ENCODE measurements at places on chromosomes 4 and X.

DNA sequence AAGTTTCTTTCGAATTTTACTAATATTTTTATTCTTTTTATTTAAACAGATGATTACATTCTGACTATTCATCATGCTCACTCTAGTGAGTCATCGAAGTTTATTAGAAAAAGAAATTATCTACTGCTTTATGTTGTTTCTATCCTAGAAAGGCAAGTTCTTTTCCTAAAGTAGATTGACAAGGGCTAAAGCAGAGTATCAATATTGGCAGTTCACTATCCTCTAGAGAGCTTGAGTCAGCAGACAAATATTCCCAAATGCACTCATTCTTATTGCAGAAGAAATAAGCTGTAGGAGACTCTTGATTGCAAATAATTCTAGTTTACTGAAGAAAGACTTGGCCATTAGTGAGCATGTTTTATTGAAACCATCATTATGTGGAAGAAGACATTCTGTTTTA is 911.8 kb downstream of the CENPC start:
- no peak for DNase-seq

- no peak for DNase-seq
These were observed 217.8 kb upstream of the HCCS start for GRCh38 chrX:10893366-10893765.

DNA sequence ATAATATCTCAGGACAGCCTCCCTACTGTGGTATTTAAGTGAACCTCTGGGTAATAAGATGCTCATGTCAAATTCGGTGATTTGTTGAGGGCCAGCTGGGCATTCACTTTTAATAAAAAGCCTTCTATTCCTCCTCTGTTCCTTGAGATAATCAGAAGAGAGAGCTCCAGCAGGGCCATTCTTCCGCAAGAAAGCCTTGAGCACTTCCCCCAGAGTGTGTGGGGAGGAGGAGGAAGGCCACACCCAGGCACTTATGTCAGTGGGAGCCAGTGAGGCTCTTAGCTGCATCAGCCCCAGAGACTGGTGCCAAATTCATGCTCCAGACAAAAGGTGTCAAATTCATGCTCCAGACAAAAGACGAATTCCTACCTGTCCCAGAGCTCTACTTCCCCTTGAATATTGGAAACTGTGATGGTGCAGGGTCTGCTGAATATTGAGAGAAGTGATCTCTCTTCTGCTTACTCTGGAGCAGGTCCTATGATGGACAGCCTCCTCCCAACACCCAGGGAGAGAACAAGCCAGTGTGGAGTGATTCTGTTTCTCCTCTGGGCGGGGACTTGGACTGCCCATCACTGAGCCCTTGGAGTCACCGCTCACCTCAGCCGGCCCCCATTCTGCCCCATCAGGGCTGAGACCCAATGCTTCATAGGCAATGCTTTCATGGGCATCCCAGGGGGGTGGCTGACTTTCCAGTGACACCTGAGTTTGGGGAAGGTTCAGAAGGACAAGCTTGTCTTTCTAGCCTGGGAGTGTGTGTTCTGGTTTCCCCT is 68.1 kb downstream of the FHDC1 start:
- no peak for DNase-seq

- no peak for DNase-seq
These were observed 57.3 kb downstream of the SLC7A11 start for GRCh38 chr4:138184886-138185285.

- no peak for DNase-seq
These were observed 206.8 kb downstream of the PDGFC start for GRCh38 chr4:156764846-156765245.

GRCh38 chrX:9668537-9668936 is 97.1 kb downstream of the GPR143 start:
- no peak for DNase-seq

GRCh38 chr4:160364217-160364616 is 1261.3 kb downstream of the RAPGEF2 start:
- no peak for DNase-seq

DNA sequence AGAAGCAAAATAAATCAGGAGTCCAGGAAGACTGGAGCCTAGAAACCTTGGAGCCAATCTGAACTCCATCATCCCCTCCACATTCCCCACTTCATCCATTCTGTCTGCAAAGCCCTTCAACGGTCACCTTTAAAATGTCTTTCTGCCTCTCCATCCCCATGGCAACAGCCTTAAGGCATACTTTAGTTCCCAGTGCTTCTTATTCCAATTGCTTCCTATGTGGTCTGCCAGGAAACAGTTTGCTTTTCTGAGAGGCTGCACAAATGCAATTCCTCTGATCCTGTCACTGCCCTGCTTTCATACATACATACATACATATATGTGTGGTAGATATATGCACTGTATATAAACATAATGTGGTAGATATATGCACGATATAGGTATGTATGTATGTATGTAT is 786 bp upstream of the MAGEH1 start:
- DNase-seq = no peak

DNA sequence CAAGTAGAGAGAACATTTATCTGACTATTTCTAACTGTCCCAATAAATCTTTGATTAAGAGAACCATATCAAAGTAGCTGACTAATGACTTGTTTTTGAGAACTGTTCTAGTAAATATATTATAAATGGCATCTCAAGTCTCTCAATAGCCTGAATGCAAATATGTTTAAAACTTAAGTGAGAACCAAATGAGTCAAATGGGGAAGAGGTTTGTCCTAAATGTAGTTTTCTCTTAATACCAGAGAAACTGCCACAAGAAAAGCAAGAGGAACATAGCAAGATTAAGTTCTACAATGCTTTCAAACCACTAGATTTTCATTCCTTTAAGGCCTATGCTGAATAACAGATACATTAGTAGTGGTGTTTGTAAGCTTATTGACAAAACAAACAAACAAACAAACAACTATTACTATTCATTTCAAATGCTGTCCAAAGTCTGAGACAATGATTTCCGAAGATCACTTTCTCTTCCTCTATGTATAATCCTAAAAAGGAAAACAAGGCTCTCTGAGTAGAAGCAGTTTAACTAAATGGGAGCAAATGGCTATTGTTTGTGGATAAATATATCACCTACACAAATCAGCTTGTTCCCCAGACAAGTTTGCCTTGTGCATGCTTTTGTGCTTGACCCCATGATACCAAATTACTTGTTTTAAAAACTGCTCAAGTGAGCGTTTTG is 408.4 kb upstream of the EMCN start:
- DNase-seq = no peak

GRCh38 chrX:106300239-106300638 is 132.1 kb downstream of the PWWP3B start:
- DNase-seq = no peak

DNA sequence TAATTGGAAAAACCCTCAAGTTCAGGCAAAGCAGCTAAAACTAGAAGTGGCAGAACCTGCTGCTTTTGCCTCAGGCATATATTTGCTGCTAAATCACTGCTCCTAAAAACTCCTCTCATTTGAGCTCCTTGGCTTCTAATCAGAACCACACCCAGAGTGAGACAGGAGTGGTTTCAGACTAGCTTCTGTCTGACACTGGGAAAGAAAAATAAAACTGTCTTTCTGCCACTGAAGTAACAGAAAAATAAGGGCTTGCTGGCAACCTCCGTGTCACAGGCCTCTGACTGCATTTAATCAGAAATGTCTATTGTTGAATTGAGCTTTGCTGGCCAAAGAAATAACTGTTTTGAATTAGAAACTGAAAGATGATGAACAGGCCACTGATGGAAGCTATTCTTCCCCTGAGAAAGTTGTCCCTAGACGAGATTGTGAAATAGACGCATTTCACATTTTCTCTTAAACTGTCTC is 52.1 kb upstream of the RAP2C start:
- no peak for DNase-seq

GRCh38 chrX:134484039-134484438 is 24.1 kb downstream of the HPRT1 start:
- no peak for DNase-seq

- no peak for DNase-seq
These were observed 120.4 kb downstream of the CHIC1 start for GRCh38 chrX:73683236-73683859.

DNA sequence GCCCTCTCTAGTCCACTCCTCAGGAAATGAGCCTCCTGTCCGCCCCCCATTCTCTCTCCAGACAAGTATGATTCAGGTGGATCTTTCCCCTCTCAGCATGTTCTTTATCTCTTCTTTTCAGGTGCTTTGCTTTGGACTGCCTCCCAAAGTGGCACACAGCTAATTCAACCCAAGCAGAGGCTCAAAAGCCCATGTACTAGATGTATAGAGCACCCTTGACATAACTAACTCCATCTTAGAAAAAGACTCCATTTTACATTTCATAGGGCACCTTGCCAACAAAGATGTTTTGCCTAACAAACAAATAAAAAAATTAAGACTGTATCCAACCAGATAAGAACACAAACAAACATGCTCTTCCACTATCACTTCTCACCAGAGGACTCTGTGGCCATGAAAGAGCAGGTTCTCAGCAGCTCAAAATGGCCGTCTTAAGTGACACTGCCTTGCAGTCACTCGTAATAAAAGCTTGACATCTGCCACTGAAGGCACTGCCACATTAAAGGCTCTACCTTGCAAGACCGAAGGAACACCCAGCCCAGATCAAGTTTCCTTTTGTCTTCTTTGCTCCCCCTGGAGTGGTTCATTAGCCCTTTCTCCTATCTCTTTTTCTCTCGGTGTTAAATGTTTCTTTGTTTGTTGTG is 84.9 kb upstream of the TAB3 start:
- DNase-seq = no peak

GRCh38 chr4:40209401-40209800 is 12.6 kb downstream of the RHOH start:
- no peak for DNase-seq

DNA sequence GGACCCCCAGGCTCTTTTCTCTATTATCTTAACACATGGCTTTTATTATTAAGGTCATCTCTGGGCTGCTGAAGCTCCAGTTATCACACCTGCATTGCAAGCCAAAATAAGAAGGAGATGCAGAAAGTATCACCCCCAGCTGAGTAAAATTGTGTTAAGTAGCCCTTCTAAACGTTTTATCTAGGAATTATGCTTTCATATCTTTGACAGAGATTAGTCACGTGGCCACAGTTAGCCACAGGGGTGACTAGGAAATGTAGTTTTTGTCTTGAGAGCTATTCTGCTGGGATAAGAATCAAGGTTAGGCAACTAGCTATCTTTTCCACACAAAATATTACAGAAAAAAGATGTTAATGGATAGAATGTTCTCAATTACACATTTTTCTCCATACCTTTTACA is 102.1 kb downstream of the ANXA3 start:
- no peak for DNase-seq

DNA sequence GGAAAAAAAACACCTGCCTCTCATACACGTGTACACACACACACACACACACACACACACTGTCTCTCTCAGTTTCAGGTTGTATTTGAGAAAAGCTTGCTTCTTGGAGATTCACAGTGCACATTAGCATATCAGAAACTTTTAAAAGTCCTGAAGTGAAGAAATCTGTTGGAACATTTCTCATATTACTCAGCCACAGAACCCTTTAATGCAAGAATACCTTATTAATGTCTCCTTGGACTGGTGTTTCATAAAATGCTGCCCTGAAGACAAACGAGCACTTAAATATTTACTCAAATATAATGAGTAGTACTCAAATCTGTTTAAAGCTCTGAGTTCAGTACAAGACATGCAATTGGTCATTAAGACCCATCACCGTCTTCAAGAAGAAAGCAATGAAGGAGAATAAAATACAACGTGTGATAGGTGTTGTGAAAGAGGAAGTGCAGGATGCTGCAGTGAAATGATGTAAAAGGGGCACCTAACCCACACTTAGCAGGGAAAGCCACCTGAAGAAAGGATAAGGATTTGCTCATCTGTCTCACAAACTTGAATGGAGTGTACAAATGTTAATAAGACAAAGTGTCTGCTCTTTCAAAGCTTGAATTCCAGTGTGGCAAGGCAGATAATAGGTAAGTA is 57.0 kb downstream of the DCLK2 start:
- no peak for DNase-seq

- DNase-seq = no peak
These were observed 66.5 kb upstream of the HMX1 start for GRCh38 chr4:8938137-8938536.

- no peak for DNase-seq
These were observed 46.4 kb upstream of the GABRE start for GRCh38 chrX:152020888-152021287.

- DNase-seq = no peak
These were observed 23.6 kb downstream of the MGST2 start for GRCh38 chr4:139689093-139689722.

- DNase-seq = no peak
These were observed 13.4 kb downstream of the RBMX2 start for GRCh38 chrX:130415201-130415600.

DNA sequence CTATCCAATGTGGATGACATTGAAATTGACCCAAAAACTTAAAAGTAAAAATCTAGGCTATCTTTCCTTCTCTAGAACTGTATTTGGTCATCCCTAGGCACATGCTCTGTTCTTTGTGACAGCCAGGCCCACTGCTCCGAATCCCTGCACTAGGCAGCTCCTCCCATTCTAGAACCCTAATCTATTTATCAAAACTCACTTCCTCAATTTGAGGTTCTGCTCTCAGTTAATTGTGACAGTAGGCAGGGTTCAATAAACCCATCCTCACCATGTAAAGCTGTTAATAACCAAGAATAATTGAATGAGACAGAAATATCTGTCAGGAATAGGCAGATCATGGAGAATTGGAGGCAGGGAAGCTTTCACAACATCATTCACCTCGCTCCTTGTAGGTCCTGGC is 51.9 kb upstream of the IRF2 start:
- no peak for DNase-seq

DNA sequence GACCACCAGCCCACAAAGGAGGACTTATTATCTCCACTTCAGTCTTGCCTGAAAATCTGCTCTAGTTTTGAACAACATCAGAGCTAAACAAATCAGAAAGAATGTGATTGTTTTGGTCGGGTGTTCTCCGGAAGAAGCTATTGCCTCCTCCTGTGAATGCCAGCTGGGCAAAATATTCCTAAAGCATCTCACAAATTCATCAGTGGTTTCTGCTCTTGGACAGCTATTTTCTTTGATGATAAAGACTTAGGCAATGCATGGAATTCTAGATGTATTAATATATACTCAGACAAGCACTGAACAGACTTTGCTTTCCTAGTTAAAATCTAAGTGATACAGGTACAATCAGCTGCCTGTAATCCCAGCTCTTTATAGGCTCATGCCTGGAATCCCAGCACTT is 71.8 kb downstream of the ASMT start:
- DNase-seq = no peak

DNA sequence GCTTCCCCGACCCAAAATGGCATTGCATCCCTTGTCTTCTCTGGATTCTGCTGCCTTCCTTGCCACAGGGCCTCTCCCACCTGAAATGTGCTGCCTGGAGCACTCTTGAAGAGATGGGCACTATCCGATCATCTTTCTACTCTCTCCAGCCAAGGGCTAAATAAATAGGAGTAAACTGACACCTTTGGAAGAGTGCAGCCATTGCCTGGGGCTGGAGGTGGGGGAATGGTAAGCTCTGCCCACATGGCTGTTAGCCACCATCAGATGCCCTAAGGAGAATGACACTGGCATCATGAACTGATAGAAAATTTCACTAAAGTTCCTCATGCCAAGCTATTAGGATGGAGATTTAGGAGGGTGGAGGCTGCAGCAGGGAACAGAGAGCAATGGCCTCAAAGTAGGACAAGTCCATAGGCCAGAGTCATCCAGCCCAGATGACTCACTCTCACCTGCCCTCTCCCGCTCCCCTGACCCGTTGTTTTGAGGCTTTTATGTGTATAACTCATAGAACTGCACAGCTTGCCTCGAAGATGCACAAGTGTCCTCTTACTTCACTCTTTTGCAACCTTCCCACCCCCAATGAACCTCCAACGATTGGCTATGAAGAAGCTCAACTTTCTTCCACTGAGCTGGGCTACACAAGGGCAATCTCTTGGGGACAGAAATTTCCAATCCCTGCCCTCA is 822 bp upstream of the PFKFB1 start:
- no peak for DNase-seq

- DNase-seq = no peak
These were observed 62.5 kb upstream of the GPR174 start for GRCh38 chrX:79081895-79082512.

Measured in GM18507 (cell line).